CD4-positive, alpha-beta T cell (primary cell): ENCODE measurements at places on chromosomes 6 and 20.

DNA sequence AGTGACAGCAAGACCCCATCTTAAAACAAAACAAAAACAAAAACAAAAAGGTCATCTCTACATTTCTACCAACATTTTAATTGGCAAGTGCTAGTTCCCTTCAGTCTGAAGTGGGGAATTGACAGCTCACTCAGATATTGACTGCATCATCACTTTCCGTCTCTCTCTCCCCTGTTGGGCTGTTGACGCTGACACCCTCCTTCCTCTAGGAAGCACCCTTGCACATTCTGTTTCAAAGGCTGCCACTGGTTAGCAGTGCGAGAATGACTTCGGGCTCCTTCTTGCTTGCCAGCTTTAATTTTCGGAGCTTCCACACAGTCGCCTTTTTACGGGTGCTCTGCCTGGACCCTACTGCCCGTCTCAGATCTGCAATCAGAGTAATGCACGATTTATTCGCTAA is 96.6 kb upstream of the INSM1 start:
- no peak for DNase-seq

- DNase-seq = peak; percentile 7
Measured at GRCh38 chr20:6008254-6008653, 45.6 kb downstream of the LRRN4 start.

DNA sequence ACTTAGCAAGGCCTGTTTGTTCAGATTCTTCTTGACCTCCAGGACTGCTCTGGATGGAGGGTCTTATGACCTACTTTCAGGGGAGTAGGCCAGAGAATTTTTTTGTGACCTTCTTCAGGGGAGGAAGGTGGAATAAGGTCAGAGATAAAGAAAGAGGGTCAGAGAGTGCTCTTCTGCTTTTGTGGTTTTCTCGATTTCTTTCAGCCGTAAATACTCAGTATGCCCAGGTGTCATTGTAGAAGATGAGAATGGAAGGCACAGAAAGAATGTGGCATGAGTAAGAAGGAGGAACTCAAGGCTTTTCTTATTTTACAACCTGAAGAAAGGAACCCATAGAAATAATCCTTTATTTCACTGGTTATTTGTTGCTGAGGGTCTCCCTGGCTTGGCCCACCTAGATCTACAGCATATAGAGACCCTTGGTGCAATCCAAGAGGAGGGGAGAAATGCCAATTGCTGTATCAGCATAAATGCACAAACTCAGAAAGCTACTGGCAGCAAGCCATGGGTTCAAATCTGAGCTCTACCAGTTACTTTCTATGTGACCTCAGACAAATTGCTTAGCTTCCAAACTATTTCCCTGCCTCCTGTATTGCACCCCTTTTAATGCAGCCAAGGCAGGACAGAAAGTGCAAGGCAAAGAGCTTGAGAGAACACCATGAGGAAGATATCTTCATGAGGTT is 68.0 kb downstream of the OLIG3 start:
- DNase-seq = no peak

DNA sequence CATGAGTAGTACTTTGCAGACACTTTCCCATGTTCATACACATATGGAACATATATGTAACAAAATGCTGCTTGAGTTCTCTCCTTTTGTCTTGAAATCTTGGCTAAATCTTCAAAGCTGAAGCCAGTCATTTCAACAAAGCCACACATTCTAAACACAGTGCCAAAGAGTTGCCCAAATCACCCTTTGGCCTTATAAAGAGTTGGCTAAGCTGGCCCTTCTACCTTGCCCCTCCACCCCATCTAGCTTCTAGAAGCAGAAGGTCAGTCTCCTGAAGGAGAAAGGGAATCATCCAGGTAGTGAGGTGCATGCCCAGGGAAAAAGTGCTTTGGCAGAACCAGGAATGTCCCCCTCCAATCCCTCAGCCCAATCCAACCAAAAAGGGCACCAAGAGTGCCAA is 58.3 kb downstream of the ALDH8A1 start:
- DNase-seq = no peak

GRCh38 chr6:80226699-80227098 is 120.2 kb downstream of the BCKDHB start:
- no peak for DNase-seq

DNA sequence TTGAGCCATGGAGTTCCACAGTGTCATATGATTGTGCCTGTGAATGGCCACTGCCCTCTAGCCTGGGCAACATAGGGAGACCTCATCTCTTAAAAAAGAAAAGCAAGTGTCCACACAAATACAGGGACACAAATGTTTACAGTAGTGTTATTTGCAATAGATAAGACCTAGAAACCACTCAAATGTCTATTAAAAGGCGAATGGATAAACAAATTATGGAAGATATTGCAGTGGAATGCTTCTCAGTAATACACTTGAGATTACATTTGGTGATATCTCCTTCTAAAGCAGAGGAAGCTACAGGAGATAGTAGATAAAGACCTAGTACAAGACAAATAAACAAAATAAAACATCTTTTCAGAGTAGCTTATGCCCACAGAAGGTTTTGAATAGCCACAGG is 44.6 kb upstream of the ASCC3 start:
- DNase-seq = no peak

- DNase-seq = no peak
Measured at GRCh38 chr6:157265635-157266034, 57.7 kb downstream of the TMEM242 start.

DNA sequence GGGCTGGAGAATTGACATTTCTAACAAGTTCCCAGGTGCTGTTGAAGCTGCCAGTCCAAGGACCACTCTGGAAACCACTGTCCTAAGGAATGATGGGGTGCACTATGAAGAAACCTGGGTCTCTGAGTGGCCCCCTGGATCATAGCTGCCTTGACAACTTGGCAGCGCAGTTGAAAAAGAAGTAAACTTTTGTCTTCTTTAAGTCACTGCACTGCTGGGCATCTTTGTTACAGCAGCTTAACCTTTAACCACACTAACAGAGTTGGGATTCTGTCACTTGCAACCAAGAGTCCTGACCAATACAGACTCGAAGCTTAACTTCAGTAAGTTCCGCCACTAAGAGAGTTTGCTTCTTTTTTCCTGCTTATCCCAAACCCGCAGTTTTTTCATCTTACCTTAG is 8.5 kb upstream of the KCNK15 start:
- DNase-seq = no peak

- no peak for DNase-seq
Measured at GRCh38 chr6:73768558-73768957, 72.6 kb downstream of the CD109 start.

DNA sequence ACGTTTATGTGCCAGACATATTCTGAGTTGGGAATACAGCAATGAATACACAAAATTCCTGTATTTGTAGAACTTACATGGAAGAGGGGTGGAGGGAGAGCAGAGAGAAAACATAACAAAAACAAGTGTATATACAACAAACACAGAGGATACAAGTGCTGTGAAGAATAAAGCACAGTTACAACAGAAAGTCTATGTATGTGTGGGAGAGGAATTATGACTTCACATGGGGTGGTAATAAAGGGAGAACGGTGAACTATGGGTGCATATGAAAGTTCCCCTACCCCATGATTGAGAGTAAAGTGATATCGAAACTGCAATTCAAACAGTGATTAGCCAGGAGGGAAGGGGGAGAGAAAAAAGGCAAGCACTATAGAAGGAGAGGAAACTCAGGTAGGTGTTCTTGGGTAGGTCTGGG is 24.6 kb downstream of the HBS1L start:
- DNase-seq = no peak

DNA sequence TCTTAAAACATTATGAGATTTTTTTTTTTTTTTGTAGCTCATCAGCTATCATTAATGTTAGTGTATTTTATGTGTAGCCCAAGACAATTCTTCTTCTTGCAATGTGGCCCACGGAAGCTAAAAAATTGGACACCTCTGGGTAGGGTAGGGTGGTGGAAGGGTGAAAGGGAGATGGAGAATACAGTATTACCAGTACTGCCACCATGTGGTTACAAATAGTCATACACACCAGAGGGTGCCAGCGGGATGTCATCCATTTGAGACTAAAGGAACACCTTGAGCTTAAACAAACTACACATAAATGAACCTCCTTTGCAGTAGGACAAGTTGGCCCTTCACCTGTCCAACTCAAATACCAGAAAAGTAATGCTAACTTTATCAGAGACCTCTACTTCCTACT is 601.9 kb downstream of the HTR1B start:
- DNase-seq = no peak

DNA sequence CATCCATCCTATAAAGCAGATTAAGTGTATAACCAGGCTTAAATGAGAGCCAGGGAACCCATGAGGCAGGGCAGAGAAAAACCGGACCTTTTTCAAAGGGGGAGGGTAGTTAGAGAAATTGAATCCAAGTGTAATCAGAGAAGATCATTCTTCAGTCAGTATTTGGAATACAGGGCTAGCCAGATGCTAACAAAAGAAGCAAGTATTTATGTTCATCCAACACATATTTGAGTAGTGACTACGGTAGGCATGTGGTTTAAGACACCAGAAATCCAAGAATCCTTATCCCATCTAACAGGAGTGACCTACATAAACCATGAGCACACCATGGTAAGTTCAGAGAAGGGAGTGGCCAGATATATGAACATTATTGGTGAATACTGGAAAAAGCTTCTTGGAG is 46.8 kb upstream of the FAM83C start:
- no peak for DNase-seq

DNA sequence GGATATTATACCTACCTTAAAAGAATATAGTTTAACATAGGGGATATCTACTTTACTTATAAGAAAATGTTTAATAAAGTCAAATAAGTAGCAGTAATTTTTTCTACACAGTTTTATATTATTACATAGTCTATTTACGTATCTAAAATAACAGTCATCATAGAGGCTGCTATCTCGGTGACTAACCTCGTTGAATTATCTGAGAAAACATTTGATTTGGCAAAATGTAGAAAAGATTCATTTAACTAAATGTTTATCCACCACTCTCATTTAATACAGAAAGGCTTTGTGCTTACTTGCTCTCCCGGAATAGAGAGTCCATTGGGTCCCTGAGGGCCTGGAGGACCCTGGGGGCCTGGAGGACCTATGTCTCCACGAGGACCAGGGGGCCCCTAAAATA is 103.6 kb downstream of the COL12A1 start:
- no peak for DNase-seq

DNA sequence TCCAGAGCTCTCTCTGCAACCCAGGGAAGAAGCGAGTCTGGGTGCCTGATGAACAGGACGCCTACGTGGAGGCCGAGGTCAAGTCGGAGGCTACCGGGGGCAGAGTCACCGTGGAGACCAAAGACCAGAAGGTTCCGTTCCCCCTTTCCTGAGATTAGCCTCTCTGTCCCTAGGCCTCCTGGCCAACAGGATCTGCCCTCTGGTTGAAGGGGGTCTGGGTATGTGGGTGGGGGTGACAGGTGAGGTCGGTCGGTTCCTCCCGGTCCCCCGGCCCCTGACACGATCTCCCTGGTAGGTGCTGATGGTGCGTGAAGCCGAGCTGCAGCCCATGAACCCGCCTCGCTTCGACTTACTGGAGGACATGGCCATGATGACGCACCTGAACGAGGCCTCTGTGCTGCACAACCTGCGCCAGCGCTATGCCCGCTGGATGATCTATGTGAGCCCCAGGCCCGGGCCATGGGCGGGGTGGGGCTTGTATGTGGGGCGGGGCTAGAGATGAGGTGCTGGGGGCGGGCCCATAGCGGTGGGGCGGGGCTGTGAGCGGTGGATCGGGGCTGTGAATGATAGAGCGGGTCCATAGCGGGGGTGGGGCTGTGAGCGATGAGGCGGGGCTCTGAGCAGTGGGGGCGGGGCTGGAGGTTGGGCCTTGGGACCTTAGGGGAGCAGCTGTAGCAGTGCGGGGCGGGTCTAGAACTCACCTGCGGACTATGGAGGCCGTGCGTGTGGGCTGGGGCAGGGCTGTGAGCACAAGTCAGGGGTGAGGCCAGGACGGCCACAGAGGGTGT is 23.9 kb downstream of the MYH7B start:
- DNase-seq = no peak

- no peak for DNase-seq
Measured at GRCh38 chr6:31805939-31806469, 762 bp downstream of the LSM2 start.

GRCh38 chr20:37411408-37412219 is 65.7 kb downstream of the SRC start:
- DNase-seq = no peak

- DNase-seq = no peak
Measured at GRCh38 chr6:118717106-118717505, 65.7 kb upstream of the CEP85L start.

DNA sequence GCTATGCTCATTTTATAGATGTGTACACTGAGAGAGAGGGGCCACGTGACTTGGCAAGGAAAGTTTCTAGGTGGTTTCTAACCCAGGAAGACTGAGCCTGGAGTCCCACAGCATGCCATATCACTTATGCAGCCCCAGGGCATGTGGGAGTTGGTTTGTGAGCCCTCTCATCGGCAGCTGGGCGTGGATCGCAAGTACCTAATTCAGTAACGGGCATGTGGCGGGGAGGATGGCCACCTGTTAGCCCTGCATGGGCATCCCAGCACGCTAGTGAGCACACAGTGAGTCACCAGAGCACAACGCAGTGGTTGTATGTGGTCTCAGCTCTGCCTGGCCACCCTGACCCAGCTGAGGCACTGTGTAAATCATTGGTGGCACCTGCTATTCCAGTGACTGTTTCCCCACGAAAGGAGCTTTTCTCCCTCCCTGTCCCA is 88.3 kb downstream of the NINL start:
- DNase-seq = no peak

DNA sequence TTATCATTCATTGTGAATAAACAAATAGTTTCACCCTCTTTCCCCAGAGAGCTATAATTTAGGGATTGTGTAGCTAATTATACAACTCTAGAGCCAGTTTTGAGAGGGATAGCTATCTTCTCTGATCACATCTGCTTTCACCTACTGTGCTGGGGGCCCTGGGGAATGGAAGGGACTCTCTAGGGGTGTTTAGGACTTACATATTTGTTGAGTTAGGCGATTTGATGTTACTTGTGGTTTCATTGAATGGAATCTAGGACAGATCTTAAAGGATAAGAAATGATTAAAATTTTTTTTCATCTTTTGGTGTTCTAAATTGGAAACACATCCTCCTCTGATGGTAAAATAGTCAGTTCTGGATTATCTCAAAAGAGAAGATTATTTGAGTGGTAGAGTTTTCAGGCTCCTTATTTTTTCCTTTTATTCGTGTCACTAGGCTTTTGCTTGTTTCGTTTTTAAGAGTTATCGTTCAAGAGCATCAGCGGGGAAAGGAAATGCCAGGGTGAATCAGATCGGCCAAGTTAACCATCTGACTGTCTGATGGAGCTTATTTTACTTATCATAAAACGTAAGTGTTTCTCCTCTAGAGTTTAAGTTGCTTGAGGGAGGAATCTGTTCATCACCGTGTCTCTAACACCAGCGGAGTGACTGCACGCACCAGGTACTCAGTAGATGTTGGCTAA is 236.7 kb downstream of the FARS2 start:
- no peak for DNase-seq

DNA sequence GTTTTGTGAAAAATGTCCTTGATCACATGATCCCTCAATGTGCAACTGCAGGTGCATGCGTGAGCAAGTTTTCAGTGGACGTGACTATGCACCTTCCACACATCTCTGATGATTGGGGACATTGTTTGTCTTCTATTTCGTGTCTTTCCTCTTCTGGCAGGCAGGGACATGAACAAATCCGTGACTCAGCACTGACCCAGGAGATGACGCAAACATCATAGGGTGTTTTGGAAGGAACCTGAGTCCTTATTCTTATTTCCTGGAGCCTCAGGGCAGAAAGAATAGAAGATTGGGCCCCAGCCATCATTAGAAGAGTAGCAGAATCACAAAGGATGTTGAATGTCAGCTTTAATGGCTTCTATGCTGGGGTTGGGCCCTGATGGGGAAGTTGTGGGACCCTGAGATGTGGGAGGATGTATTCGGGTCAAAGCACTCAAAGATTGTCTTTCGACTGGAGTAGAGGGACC is 11.9 kb upstream of the SIRPD start:
- DNase-seq = no peak

GRCh38 chr20:16942756-16943155 is 194.6 kb downstream of the OTOR start:
- no peak for DNase-seq
